NCI-H1436 treated with DMSO at 0.1 percent for 48 hours (cell line): ENCODE measurements at places on chromosomes 7 and 10.

GRCh38 chr7:105811189-105811847 is 65.1 kb downstream of the ATXN7L1 start:
- DNase-seq: no peak

- no peak for DNase-seq
Observed at GRCh38 chr10:84493951-84494848, 165.8 kb downstream of the CCSER2 start.

GRCh38 chr7:55557666-55558188 is 14.6 kb downstream of the VOPP1 start:
- DNase-seq: no peak

DNA sequence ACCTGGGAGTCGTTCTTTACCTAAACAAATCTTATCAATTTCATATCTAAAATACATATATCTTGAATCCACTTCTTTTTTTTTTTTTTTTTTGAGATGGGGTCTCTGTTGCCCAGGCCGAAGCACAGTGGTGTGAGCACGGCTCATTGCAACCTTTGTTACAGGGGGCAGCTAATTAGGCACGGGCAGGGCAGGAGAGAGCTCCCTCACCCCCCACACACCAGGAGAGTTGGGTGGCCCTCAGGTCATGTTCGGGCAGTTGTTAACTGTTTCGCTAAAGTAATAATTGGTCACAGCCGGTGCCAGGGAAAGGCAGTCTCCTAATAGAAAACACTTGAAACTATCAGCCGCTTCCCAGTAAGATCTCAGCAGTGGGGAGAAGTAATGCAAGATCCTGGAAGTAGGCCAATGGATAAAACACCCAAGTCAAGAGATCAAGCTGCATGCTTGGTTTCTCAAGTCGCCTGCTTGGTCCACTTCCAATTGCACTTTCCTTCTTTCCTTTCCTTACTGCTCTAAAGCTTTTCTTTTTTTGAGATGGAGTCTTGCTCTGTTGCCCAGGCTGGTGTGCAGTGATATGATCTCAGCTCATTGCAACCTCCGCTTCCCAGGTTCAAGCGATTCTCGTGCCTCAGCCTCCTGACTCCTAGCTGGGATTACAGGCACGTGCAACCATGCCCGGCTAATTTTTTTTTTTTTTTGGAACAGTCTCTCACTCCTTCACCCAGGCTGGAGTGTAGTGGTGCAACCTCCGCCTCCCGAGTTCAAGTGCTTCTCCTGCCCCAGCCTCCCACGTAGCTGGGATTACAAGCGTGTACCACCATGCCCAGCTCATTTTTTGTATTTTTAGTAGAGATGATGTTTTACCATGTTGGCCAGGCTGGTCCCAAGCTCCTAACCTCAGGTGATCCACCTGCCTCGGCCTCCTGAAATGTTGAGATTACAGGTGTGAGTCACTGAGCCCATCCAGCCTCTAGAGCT is 21.3 kb upstream of the EFCAB10 start:
- no peak for DNase-seq

DNA sequence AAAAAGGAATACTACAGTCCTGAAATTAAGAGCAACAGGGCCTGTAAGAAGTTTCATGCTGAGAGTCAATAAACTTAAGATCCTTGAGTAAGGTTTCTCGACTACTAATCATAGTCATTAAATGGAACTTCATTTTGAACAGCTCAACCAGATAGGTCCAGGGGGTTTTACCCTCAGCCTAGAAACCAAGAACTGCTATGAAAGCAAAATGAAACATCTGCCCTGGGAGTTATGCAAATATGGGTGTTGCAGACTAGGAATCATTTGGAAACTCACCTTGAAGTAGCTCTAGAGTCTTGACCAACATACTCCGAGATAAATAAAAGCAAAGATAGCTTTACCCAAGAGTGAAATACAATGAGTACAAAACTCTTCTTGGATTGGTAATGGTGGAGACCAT is 128.0 kb downstream of the HGF start:
- no peak for DNase-seq

GRCh38 chr7:26149391-26149977 is 2.5 kb upstream of the NFE2L3 start:
- DNase-seq: no peak

DNA sequence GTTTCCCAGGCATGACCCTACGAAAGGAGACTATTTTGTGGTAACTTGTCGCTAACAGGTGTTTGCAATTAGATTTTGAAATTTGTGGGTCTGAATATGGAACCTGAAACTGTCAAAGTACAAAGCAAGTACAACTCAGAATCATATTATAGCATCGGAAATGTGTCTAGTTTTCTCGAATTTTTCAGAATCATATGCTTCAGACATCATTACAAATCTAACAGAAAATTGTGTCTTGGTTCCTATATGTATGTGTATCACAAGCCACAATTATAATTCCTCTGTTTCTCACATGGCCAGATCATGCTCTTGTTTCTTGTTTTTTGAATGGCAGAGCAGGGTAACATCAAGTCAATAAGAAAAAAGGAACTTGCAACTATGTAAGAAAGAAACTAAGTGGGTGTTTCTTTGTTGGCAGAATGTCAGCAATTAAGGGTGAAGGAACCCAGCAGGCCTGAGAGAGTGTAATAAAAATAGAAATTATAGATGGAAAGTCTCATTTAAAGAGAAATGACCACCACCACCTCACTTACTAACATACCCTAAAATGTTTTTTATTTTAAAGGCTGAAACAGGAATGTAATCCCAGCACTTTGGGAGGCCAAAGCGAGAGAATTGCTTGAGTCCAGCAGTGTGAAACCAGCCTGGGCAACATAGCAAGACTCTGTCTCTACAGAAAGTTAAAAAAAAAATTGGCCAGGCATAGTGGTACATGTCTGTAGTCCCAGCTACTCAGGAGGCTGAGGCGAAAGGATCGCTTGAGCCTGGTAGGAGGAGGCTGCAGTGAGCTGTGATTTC is 51.3 kb downstream of the PRTFDC1 start:
- DNase-seq: no peak

DNA sequence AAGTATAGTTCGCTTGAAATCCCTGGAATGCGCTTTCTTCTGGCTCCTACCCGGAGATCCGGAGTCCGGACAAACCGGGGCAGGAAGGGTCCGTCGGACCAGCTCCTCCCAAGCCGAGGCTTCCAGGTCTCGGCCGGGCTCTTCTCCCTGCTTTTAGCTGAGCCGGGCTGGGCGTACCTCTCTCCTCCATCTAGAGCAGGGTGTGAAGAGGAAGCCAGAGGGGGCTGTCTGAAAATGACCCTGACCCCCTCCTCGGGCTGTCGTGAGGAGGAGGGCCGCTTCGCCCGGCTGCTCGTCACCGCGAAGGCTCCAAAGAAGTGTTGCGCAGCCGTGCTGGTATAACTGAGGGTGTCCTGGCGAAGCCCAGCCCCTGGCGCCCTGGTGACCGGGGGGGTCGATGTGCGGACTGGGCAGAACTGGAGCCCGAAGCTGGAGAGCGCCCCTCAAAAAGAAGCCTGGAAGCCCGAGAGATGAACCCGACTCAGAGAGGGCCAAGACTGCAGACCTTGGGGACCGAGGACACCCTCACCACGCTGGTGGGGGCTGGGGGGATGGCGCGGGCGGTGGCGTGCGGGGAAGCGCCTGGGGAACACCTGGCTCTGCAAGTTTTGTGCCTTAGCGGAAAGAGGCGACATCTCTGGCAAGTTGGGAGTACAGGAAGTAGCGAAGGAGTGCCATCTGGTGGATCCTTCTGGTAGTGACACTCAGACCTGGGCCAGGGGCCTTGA is 5.7 kb downstream of the KAZALD1 start:
- peak; percentile 47 for DNase-seq

- DNase-seq: no peak
Observed at GRCh38 chr10:88042160-88043100, 179.0 kb downstream of the PTEN start.

- DNase-seq: no peak
Observed at GRCh38 chr10:121448766-121449421, 149.3 kb downstream of the FGFR2 start.

GRCh38 chr7:114650491-114650890 is 235.9 kb downstream of the FOXP2 start:
- DNase-seq: no peak

GRCh38 chr10:91247360-91248111 is 27.1 kb downstream of the PCGF5 start:
- no peak for DNase-seq

DNA sequence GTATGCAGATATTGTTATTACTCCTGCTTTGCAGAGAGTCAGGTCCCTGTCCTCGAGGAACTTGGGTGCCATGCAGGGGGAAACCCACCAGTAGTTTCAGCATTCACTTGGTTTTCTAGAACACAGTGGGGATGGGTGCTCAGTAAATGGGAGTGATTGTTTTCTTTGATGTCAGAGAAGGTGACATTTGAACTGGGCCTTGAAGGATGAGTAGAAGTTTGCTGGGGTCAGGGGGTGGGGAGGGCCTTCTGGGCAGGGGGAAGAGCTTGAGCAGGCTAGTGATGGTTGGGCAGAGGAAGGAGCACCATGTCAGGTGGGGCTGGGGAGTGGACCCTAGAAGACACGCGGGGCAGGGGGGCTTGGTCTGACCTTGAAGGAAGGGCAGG is 5.9 kb downstream of the ADAMTS14 start:
- no peak for DNase-seq

DNA sequence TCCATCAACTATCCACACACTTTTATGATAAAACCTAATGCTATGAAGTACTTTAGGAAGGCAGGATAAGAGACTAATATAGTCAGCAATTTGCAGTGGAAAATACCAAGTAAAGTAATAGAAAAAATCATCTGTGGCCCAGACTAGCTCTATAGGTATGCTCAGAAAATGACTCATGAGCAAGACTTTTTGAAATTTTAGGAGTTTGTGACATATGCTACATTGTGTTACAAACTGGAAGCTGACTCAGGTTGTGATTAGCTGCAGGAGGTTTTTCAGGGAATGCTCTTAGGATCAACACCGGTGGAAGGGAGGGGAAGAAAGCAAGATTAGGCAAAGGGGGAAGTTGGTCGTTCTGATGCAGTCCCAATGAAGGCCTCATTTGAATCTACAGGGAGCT is 56.1 kb downstream of the FEZF1 start:
- DNase-seq: no peak

GRCh38 chr7:116786791-116787443 is 75.5 kb upstream of the CAPZA2 start:
- no peak for DNase-seq

DNA sequence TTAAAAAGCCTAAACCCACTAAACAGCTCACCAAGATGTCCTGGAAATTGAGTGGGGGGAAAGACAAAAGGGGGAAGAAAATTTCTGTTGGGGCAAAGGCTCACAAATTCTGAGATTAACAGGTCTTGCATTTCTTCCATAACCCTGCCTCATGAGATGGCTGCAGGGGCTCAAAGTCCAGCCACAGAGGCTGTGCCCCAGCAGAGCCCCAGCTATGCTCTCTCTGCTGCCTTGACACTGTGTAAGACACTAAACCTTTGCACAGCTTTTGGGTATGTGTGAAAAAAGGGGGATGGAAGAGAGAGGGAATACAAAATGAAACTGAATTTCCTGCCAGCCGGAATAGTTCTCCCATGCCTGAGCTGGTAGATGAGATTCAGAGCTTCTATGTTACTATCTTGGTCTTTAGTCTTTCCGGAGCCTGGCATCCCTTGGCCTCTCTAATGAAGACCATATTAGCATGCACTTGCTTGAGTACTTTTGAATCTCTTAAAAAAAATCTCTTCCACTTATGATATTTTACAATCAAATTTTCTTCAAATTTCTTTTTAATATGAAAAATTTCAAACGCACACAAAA is 240.0 kb upstream of the IMMP2L start:
- no peak for DNase-seq

DNA sequence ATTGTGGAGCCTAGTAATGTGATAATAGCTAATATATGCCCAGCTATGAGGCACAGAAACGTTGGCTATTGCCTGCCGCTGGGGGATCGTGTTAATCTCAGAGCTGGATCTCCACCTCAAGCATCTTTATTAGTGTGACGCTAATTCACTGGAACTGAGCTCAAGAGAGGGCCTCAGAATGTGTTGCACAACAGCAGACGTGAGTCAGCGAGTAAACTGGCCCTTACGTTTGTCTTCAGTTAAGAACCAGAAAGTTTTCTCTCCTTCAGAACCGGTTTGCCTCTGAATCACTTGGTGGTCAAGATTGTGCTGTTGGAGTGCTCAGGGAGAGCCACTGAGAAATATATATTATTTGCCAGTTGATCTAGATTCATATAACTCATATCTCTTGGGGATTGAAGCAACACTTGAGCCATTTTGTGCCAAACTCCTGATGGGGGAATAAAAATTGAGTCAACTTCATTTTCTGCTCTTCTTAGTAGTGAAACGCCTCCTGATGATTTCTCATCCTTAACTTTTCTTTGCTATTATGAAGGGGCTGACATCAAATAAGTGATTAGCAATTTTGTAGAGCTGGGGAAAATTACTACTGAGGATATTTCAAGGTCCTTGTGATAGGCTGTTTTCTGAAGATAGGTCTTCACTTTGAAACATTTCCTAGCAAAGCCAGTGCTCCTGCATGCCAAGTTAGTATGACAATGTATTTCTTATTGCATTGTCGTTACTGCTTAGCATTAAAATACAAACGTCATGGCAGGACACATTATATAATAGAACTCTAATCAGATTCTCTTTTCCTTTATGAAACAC is 22.3 kb downstream of the BZW2 start:
- DNase-seq: no peak

GRCh38 chr10:7300384-7300971 is 110.4 kb downstream of the SFMBT2 start:
- no peak for DNase-seq

GRCh38 chr7:157482517-157483087 is 145.8 kb downstream of the DNAJB6 start:
- DNase-seq: no peak

DNA sequence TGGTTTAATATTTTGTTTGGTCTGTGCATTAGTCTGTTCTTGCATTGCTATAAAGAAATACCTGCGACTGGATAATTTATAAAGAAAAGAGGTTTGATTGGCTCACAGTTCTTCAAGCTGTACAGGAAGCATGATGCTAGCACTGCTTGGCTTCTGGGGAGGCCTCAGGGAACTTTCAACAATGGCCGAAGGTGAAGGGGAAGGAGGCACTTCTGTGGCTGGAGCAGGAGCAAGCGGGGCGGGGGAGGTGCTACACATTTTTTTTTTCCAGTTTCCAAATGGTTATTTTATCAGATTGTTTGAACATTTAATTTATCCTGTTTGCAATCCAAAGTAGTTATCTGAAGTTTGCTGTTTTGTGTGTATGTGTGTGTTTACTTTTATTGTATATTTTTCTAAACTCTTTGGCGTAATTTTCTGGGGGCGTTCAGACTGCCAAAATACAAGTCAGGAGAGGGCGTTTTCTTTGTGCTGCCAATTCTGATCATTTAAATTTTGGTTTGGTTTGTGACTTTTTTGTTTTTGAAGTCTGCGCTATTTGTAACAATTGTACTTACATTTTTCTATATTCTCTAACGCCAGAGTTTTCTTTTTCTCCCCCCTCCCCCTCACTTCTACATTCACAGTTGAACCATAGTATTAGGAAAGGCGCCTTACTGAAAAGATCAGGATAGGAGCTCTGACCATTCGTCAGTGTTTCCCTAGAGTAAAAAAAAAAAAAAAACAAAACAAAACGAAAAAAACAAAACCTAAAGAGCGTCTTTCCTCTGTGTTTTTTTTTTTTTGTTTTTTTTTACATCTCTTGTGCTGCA is 58.5 kb downstream of the ZNF783 start:
- DNase-seq: no peak
